ENCODE measurements at places on chromosomes 3 and 15. TPM values are rescaled to one million over a fixed set of nuclear protein-coding genes. Genes with fewer than 3 reads are reported as not detected.

Gene BNC1
- total RNA-seq, result 0.36 TPM

Gene WDR93
- 1.1 TPM for total RNA-seq

Gene FOXL2NB
- not detected for total RNA-seq

Gene DUOXA2
- 0.28 TPM for total RNA-seq

- no peak overlapping the region for H3K4me3 ChIP-seq
- no peaks in the 10 kb centered on the region for H3K36me3 ChIP-seq
- no peak for DNase-seq
- H3K27ac ChIP-seq, result no peak overlapping the region
- H3K27me3 ChIP-seq, result no peaks in the 10 kb centered on the region
Observed at GRCh38 chr15:98899272-98900021, 108.1 kb downstream of the PGPEP1L start.

Gene SPRED1
- total RNA-seq, result 17.8 TPM

- H3K27me3 ChIP-seq, result no peaks in the 10 kb centered on the region
- H3K36me3 ChIP-seq, result no peaks in the 10 kb centered on the region
- DNase-seq, result no peak
- no peak overlapping the region for H3K4me3 ChIP-seq
- peaks cover 7% of the 10 kb centered on the region for H3K4me1 ChIP-seq
- no peak overlapping the region for H3K27ac ChIP-seq
Observed at GRCh38 chr3:124594581-124594980, 135.7 kb upstream of the UMPS start.

GRCh38 chr15:27723821-27724220, 375.3 kb downstream of the OCA2 start:
- H3K4me1 ChIP-seq, result no peaks in the 10 kb centered on the region
- H3K27me3 ChIP-seq, result no peaks in the 10 kb centered on the region
- H3K27ac ChIP-seq, result no peak overlapping the region
- no peak overlapping the region for H3K4me3 ChIP-seq
- H3K36me3 ChIP-seq, result no peaks in the 10 kb centered on the region

Gene CA12
- 0.49 TPM for total RNA-seq

DNA sequence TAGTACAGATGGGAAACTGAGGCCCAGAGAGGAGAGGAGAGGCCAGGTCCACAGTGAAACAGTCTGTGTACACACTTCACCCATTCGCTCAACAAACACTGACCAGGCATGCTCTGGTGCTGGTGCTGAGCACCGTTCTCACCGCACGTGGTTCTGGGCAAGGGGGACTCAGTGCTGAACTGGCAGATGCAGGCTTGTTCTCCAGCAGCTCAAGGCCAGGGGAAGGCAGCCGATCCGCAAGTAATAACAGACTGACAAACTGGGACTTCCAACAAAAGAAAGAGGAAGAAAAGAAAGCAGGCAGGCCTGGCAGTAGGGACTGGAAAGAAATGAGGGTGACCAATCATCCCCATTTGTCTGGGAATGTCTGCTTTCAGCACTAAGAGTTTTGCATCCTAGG, 25.6 kb upstream of the LINGO1 start:
- no peak overlapping the region for H3K4me3 ChIP-seq
- no peaks in the 10 kb centered on the region for H3K36me3 ChIP-seq
- no peak for DNase-seq
- H3K27me3 ChIP-seq, result peaks cover 11% of the 10 kb centered on the region
- no peaks in the 10 kb centered on the region for H3K4me1 ChIP-seq

- no peak overlapping the region for H3K4me3 ChIP-seq
- no peaks in the 10 kb centered on the region for H3K4me1 ChIP-seq
- H3K27me3 ChIP-seq, result no peaks in the 10 kb centered on the region
- no peak overlapping the region for H3K27ac ChIP-seq
- no peaks in the 10 kb centered on the region for H3K36me3 ChIP-seq
Observed at GRCh38 chr3:42895580-42895868, 10.4 kb upstream of the ZNF662 start.

DNA sequence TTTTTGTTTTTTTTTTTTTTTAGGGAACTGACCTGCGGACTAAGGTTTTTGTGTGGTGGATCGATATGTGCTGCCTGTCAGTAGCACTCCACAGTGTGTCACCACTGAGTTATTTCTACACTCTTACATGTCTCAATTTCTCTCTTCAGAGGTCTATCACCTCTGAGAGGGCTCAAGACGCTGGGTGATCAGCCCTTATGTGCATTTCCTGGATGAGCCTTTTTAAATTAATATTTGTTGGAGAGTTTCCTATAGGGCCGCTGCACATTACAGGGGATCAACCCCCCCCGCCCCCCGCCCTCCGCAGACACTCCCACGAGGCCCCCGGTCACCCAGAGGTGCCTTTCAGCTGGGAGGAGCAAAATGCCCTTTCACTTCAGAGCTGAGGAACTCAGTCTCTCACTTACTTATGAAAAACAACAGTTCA, 34.5 kb upstream of the AP4E1 start:
- no peaks in the 10 kb centered on the region for H3K4me1 ChIP-seq
- no peak for DNase-seq
- H3K4me3 ChIP-seq, result no peak overlapping the region
- H3K27me3 ChIP-seq, result no peaks in the 10 kb centered on the region
